ENCODE measurements at places on chromosomes 16 and 17.
A peak's percentile ranks its signal among the peaks of the same experiment; 100 is the strongest.

DNA sequence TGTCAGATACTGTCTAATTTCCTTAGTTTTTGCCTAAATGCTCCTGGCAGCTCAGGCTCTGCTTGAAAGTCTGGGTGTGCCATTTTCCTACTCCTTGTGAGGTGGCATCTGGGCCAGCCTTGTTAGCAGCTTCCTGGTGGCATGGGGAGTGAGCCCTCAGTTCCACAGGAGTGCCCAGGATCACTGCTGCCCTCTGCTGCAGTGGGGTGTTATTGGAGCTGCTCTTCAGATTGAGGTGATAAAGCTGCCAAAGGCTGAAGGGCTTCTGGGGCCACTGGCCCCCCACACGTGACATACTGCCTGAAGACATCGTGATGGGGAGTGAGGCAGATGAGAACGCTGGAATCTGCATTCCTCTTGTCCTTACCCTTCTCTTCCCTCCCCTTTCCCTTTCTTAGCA lies 27.4 kb downstream of the CEP95 start:
- no peak for DNase-seq

DNA sequence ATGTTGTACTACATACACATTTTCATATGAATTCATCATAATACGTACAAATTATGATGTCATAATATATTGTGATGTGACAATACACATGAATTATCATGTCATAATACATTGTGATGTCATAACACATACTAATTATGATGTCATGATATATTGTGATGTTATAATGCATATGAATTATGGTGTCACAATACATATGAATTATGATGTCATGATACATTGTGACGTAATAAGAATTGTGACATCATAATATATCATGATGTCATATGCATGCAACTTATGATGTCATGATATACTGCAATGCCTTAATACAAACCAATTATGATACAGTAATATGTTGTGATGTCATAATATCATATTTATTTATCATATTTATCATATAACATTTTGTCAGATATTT lies 2074.3 kb downstream of the TP53TG3F start:
- DNase-seq: no peak

- no peak for DNase-seq
Measured at GRCh38 chr16:70657956-70658355, 11.6 kb downstream of the IL34 start.

GRCh38 chr17:78367193-78367592 lies 7.3 kb upstream of the SOCS3 start:
- no peak for DNase-seq

- DNase-seq: no peak
Measured at GRCh38 chr17:45050481-45051059, 862 bp downstream of the DCAKD start.

DNA sequence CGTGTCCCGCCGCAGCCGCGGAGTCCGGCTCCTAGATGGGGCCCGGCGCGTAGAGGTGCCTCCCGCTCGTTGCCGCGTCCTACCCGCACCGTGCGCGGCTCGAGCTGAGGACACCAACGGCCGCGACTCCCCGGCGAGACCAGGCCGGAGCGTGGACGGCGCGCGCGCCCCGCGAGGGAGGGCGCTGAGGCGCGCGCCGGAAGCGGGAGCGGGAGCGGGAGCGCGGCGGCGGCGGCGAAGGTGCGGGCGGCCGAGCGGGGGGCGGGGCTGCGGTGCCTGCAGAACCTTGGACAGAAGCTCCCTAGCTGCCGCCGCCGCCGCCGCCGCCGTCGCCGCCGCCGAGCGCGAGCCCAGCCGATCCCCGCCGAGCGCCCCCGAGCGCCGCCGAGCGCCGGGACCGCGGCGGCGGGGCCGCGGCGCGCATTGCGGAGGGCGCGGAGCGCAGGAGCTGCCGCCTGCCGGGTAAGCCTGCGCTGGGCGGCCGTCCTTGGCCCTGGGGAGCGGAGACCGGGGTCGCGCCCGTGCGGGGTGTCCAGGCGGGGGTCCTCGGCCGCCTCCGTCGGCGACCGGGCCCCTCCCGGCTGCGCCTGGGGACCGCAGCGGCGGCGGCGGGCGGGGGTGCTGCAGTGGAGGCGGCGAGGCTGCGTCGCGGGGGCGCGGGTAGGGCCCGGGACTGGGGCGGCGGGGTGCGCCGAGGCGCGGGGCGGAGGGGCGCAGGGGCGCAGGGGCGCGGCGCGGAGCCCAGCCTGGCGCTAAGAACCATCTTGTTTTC lies at the start of gene CDK5R1:
TSS of gene CDK5R1 (plus strand) at position 293 of the 772 bp plus-strand sequence. CDS start 628 bp downstream, outside the sequence.
- DNase-seq: no peak

GRCh38 chr16:48505705-48506104 lies 104.3 kb downstream of the N4BP1 start:
- DNase-seq: no peak

- no peak for DNase-seq
Measured at GRCh38 chr17:78766225-78766624, 15.8 kb downstream of the CYTH1 start.

GRCh38 chr16:65644821-65645220 lies 523.0 kb upstream of the CDH11 start:
- DNase-seq: no peak

GRCh38 chr16:23999663-24000062 lies 163.9 kb downstream of the PRKCB start:
- DNase-seq: no peak

- no peak for DNase-seq
Measured at GRCh38 chr16:1196494-1196893, 28.6 kb downstream of the TPSG1 start.

GRCh38 chr16:69816996-69817395 lies 54.9 kb downstream of the WWP2 start:
- no peak for DNase-seq

GRCh38 chr17:16980061-16980460 lies 8.1 kb upstream of the TNFRSF13B start:
- DNase-seq: no peak

DNA sequence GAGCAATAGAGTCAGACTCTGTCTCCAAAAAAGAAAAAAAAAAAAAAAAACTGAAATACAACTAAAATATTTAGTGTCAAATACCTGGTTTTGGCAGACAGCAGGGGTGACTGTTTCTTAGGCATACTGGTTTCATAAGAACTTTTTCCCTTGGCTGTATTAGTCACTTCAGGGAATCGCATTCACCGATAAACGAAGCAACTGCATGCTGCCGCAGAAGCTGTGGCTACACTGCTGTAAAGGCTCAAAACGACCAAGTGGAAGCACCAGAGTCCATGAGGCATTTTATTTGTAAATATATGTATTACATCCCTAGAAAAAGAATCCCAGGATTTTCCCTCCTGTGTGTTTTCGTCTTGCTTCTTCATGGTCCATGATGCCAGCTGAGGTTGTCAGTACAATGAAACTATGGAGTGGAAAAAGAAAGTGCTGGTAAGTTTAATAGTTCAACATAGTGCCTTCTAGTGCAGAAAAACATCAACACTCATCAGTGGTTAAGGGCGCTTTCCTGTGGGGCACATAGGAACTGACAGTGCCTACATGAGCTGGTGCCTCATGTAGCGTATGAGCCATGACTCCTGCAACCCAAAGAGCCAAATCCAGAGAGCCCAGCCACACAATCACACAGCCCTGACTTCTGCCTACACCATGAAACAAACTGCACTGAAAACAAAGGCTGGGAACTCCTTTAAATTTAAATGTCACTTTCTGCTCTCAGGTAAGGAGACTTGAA lies 7.3 kb downstream of the RPS15A start:
- DNase-seq: no peak

GRCh38 chr16:87435372-87436224 lies 43.5 kb downstream of the MAP1LC3B start:
- DNase-seq: no peak

DNA sequence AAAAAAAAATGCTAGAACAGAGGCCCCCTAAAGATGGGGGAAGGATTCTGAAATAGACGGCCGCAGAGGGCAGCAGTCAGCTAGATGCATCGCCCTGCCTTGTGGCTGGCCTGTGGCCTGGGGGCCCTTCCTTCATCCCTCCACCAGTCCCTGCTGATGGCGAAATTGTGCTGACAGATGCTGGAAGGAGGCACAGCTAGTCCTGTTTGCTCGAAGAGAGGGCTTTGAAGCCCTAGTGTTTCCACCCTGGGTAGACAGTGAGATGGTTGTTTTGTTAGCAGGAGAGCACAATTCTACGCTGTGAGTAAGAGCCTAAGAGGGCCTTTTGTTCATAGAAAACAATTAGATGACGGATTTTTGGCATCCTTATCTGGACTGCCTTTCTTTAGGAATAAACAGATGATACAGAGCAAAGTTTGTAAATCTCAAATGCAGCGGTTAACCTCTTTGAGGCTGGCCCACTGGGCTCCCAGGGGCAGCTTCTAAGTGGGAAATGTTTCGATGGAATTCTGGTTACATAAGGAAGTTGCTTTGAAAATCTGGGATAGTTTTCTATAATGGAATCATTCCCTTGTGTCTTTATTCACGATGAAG lies 23.0 kb downstream of the VPS35L start:
- DNase-seq: no peak

GRCh38 chr17:65583921-65584603 lies 22.6 kb upstream of the AXIN2 start:
- DNase-seq: no peak

DNA sequence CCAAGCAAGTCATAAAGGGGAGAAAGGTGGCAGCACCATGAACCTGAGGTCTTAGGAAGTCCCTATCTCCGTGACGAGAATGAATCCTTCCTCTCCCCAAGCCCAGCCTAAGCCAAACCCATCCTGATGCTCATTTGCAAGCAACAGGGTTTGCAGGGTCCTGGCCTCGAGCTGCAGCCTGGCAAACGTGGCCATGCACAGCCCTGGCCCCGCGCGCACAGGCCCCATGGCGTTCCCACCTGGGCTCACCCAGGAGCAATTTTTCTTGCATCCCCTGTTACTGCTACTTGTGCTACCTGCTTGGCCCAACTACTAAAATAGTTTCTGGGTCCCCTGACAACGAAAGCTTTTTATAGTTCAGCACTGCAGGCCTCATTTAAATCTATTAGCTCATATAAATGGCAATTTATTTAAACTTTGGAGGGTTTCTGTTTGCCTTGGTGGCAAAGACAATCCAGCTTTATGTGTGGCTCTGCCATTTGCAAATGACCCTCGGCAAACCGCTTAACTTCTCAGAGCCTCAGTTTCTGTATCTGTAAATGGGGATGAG lies 141.5 kb downstream of the C16orf78 start:
- DNase-seq: no peak

DNA sequence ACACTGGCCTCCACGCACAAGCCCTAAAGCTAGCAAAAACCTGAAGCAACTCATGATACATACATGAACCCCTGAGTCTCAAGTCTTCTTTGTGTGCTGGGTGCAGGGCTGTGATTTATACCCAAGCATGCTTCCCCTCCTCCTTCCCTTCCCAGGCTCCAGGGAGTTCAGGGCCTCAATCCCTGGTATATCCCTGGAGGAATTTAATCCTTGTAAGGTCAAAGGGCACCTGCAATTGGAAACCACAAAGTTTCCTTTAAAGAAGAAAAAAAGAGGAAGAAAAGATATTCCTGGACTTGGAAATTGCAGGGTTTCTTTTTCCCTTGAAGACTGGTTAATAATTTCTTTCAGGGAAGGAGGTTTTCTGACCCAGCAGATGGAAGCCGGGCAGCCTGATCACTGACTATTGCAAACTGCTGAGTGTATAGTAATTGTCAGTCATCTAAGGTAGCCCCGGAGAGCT lies 182.3 kb downstream of the AATF start:
- DNase-seq: no peak

DNA sequence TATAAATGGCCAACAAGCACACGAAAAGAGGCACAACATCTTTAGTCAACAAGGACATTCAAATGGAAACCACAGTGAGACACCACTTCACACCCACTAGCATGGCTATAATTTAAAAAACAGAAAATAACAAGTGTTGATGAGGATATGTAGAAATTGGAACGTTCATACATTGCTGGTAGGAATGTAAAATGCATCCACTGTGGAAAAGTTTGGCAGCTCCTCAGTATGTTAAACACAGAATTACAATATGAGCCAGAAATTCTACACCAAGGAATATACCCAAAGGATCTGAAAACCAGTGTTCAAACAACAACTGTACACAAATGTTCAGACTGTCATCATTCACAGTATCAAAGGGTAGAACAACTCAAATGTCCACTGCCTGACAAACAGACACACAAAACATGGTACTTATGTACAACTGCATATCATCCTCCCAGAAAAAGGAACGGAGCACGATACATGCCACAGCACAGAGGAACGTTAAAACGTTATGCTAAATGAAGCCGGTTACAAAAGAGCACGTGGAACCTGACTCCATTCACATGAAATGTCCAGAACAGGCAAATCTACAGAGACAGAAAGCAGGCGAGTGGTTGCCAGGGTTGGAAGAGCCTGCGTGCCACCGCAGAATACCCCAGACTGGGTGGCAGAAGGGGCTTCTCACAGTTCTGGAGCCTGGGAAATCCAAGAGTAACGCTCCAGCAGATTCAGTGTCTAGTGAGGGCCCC lies 32.8 kb upstream of the METRNL start:
- no peak for DNase-seq

DNA sequence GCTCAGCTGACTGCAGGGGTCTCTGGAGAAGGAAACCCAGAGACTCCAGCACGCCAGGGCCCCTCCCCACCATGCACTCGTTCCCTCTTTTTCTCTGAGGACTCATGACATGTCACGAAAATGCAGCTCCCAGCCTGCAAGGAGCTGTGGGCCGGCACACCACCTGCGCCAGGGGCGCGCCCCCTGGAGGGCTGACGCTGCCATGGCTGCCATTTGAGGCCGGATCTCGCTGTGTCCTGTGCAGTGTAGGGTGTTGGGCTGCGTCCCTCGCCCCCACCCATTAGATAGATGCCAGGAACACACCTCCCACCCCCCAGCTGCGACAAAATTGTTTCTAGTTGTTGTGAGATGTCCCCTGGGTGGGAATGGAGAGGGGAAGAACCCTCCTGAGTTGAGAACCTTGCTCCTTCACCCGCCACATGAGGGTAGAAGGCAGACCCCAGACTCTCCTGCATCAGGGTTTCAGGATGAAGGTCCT lies 8.2 kb downstream of the SYNGR2 start:
- DNase-seq: peak; percentile 83

- no peak for DNase-seq
Measured at GRCh38 chr17:43609613-43610385, 51.9 kb downstream of the MEOX1 start.

DNA sequence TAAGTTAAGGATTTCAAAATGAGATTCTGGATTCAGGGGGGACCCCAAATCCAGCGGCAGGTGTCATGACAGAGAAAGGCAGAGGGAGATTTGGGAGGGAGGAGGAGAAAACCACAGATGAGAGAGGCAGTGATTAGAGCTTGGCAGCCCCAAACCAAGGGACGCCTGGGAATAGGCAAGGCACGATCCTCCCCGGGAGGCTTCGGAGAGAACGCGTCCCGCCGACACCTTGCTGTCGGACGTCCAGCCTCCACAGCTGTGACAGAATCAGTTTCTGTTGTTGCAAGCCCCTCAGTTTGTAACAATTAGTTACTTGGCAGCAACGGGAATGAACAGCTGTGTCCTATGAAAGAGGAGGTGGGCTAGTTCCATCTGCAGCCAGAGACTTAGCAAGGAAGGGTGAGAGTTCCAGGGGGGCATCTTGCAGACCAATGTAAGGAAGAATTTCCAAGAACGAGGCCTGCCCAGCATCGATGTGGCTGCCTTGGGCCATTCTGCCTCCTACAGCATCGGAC lies 110.7 kb upstream of the SDK2 start:
- DNase-seq: no peak

Measured in type B pancreatic cell (in vitro differentiated cells).